ENCODE measurements at places on chromosomes 1 and 21.
A peak's percentile ranks its signal among the peaks of the same experiment; 100 is the strongest.

- no peak for DNase-seq
These were observed 102.1 kb downstream of the TYW3 start for GRCh38 chr1:74835051-74835450.

- DNase-seq: no peak
These were observed 36.1 kb upstream of the KHDRBS1 start for GRCh38 chr1:31977385-31978131.

DNA sequence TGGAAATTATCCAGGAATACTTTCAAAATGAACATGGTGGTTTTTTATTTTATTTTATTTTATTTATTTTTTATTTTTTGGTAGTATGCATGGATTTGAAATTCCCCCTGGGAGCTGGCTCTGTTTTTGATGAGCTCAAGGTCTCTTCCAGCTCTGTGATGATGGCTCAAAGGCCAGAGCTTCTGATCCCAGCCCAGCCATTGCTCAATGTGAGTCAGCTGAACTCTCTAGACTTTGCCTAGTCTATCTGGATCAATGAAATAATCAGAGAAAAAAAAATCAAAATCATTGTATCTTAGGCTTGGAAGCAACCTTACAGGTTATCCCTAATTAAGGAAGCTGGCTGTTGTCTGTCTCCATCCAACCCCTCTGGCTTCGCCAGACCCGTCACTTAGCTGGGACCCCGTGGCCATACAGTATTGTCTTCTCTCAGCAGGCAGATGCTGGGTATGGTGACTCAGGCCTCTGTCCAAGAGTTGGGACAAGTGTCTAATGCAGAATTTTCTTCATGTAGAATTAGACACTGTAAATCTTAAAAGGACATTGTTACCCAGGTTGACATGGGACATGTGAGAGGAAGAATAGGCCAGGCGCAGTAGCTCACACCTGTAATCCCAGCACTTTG, 90.2 kb upstream of the LPGAT1 start:
- DNase-seq: no peak

DNA sequence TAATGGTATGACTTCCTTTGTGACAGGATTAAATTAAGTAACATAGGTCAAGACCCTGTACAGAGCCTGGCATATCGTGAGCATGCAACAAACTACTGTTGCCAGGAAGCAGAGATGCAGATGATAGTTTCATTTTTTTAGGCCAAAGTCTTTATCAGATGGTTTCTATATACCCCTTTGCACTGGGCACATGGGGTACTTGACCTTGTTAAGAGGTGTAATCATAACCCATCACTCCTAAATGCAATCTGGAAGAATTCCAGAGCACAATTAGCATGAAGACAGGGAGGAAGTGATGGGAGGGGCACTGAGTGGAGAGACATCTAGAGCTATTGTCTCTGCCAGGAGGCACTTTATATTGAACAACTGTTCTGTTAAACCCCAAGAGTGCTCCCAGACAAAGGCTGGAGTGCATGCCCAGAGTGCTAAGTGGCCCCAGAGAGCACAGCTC, 22.1 kb downstream of the ZBTB17 start:
- DNase-seq: peak; percentile 92

- DNase-seq: no peak
These were observed 61.6 kb downstream of the KLHDC7A start for GRCh38 chr1:18542351-18542750.

GRCh38 chr1:38662126-38662525, 197.4 kb downstream of the RRAGC start:
- no peak for DNase-seq

DNA sequence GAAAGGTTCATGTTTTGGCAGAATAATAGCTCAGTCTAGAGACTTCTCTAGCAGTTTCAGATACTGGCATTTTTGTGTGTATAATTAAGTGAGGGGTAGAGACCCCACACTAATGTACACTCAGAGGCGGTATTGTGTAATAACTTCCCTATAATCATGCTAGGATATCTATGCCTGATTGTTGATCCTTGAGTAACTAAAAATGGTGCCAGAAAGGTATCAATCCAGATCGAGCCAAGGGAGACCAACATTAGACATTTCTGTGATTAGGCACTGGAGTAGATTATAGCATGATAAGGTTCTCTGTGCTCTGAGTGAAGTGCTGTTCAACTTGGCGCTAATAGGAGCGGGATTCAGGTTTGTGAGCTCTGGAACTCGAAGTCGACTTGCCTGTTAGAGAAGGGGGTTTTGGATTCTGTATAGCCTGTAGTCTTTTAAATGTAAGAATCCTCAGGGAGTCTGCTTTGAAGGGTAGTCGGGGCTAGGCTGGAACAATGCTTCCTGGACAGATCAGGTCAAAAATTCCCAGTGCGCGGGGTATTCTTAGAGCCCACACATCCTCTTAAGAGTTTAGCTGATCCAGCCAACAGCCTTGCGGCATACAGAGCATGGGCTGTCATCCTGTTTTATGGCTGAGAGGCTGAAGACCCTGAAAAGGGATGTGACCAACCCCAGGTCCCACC, 24.2 kb downstream of the MAN1C1 start:
- no peak for DNase-seq

DNA sequence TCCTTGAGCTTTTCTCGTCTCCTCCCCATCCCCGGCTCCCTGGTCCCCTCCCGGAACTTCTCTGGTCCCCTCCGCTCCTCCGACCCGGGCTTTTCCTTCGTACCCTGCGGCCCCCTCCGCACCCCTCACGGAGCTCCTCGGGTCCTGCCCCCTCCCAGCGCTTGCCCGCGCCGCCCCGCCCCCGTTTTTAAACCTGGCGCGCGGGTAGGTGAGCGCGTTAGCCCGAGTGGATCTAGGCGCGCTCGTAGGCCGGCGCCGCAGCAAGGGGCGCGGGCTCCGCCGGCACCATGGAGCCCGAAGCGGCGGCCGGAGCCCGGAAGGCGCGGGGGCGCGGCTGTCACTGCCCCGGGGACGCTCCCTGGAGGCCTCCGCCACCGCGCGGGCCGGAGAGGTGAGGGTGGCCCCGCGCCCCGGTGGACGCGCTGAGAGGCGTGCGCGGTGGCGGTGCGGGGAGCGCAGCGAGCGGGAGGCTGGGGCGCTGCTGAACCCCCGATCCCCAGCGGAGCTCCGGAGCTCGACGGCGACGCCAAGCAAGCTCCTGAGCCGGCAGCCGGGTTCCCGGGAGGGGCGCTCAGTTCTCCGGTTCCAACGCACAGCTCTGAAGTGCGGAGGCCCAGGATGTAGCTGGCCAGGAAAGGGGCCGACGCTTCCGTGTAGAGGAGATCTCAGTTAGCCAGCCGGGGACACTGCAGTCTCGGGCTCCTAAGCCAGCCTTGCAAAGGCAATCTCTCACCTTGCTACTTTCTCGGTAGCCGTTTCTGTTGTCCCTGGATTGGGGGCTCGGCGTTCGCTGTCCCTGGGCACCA, at the start of gene RIPPLY3:
RIPPLY3 (plus strand) TSS at position 217 of the 806 bp plus-strand sequence; CDS start at position 288, 71 bp downstream.
- no peak for DNase-seq

- no peak for DNase-seq
These were observed 33.6 kb upstream of the TNFSF18 start for GRCh38 chr1:173084292-173084691.

DNA sequence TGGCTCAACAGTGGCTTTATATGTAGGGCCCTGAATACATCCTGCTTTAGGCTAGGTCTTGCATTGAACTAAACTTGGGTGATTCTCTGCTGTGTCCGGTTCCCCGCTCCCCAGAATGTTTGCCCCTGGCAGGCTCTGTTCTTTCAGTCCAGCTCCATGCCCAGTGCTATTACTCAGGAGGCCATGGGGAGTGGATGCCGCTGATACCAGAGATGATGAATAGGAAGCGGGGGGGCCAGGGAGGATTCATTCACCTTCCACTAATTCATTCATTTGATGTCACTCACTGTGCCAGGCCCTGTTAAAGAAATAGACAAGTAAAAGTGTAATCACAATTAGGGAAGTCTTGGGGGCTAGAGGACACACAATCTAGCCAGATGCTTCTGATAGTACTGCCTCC, 83.8 kb downstream of the TMEM53 start:
- no peak for DNase-seq
